Stimulated activated naive CD4-positive, alpha-beta T cell treated with Interleukin-2 at 50 U/mL for 16 hours (primary cell): ENCODE measurements at places on chromosomes 11 and 22.

- no peak for DNase-seq
Observed at GRCh38 chr11:83364500-83365045, 78.4 kb upstream of the CCDC90B start.

- DNase-seq: no peak
Observed at GRCh38 chr22:27100789-27101188, 443.4 kb downstream of the MIAT start.

- no peak for DNase-seq
Observed at GRCh38 chr11:106552694-106553203, 465.5 kb downstream of the GUCY1A2 start.

- DNase-seq: no peak
Observed at GRCh38 chr11:83132191-83132590, 24.7 kb upstream of the PCF11 start.

- DNase-seq: no peak
Observed at GRCh38 chr11:9745411-9746211, 81.7 kb downstream of the SWAP70 start.

GRCh38 chr11:88171982-88172381, 3.3 kb downstream of the RAB38 start:
- no peak for DNase-seq

DNA sequence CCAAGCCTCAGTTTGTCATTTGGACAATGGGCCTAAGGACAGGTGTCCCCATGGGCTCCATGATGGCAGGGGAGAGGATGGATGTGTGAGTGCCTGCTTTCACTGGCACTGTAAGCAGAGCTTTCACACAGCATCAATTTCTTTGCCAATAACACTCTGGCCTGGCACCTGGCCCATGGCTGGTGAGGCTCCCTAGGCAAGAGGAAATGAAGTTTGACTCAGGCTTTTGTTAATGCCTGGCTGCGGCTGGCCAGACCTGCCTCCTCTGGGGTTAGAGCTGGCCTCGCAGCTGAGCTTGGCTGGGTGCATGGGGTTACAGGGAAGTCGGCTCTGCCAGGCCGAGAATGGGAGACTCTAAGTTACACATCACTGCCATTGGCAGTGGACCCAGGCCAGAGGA, 30.0 kb upstream of the SEZ6L start:
- no peak for DNase-seq

DNA sequence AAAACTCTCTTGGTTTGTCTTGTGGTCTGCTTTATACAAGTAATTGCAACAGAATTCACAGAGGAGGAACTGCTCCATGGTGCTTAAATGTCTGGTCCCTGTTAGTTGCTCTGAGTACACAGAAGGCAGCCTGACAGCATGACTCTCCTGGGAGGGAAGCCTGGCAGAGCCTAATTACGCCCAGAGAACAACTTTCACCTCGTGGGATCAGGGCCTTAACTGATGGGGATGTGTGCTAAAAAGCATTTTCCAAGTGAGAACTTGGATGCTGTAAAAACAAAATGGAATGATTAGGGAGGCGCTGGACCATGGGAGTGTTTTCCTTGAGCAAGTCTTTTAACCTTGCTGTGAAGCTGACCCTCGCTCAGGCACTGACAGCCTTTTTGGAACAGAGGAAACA, 154.0 kb upstream of the TENM4 start:
- DNase-seq: no peak

DNA sequence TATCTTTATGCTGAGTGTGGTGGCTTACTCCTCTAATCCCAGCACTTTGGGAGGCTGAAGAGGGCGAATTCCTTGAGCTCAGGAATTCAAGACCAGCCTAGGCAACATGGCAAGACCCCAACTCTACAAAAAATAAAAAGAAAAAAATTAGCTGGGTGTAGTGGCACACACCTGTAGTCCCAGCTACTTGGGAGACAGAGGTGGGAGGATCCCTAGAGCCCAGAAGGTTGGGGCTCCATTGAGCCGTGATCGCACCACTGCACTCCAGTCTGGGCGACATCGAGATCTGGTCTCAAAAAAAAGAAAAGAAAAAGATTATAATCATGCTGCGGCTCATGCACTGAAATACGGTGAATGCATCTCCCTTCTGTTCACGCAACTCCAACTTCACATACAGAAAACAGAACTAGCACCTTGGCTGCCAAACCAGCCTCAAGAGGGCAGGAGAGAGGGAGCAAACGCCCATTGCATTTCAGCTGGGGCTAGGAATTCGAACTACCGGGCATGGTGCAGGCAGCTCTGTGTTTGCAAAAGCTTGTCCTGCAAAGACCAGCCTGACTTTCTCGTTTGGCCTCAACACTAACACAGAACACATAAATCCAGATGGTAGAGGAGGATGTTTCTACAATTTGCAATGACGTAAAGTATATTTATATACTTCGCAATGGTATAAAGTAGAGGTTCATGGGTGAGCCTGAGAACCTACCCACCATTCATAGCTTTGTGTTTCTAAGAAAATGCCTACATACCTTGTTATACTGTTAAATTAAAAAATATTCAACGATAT, 6.3 kb upstream of the SYNGR1 start:
- DNase-seq: peak; percentile 28

DNA sequence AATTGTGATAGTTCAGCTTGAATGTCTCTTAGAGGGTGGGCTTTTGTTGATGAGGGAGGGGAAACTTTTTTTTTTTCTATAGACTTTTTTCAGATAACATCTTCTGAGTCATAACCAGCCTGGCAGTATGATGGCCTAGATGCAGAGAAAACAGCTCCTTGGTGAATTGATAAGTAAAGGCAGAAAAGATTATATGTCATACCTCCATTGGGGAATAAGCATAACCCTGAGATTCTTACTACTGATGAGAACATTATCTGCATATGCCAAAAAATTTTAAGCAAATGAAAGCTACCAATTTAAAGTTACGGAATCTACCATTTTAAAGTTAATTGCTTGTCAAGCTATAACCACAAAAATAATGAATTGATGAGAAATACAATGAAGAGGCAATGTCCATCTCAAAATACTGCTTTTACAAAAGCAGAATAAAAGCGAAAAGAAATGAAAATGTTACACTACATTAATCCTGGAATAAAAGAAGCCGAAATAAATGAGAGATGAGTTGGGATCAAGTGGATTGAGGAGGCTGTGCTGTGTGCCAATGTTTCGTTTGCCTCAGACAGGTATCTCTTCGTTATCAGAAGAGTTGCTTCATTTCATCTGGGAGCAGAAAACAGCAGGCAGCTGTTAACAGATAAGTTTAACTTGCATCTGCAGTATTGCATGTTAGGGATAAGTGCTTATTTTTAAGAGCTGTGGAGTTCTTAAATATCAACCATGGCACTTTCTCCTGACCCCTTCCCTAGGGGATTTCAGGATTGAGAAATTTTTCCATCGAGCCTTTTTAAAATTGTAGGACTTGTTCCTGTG, 3.9 kb downstream of the MALAT1 start:
- no peak for DNase-seq
